ENCODE measurements at places on chromosomes 6 and 20. TPM values are rescaled to one million over a fixed set of nuclear protein-coding genes. Genes with fewer than 3 reads are reported as not detected.

DNA sequence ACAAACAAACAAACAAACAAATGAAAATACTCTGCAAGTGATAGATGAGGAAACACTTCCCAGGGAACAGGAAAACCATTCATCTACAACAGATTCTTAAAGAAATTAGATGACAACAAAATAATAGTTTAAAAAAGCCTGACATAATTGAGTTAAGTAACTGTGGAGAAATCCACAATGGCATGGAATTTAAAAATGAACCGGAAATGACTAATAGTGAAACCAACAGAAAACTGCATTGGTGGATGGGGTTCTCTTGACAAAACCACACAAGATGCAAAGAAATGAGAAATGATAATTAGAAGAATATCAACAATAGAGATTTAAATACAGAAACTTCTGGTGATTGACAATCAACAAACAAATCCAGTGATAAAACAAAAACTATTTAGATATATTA is 785.6 kb downstream of the QKI start:
- no peak for DNase-seq

GRCh38 chr20:45128099-45128498 is 3.8 kb upstream of the WFDC12 start:
- no peak for DNase-seq

- no peak for DNase-seq
Observed at GRCh38 chr6:160882791-160883279, 108.7 kb upstream of the MAP3K4 start.

GRCh38 chr20:17822039-17822438 is 122.3 kb downstream of the BANF2 start:
- DNase-seq, result no peak

TP53TG5 gene
- not detected for total RNA-seq

GRCh38 chr20:19264191-19264590 is 51.7 kb downstream of the SLC24A3 start:
- DNase-seq, result no peak

DNA sequence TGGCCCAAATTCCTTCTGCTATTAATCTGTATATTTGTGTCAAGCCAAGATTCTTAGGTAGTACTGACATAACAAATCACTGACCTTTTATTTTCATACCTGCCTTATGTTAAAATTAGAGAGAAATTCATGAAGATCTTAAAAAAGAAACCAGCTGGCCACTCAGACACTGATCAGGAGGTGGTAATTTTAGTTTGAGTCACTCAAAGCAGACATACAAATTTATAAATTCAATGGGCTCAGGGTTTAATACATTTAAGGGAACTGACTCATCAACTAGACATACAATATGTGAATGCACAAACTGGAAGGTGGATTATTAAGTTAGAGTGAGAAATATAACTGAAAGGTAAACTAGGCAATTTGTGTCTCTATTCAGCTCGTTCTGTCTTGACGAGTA is 711.9 kb upstream of the EYS start:
- DNase-seq, result no peak

GRCh38 chr6:73006146-73006545 is 219.2 kb downstream of the KHDC1L start:
- no peak for DNase-seq

DNA sequence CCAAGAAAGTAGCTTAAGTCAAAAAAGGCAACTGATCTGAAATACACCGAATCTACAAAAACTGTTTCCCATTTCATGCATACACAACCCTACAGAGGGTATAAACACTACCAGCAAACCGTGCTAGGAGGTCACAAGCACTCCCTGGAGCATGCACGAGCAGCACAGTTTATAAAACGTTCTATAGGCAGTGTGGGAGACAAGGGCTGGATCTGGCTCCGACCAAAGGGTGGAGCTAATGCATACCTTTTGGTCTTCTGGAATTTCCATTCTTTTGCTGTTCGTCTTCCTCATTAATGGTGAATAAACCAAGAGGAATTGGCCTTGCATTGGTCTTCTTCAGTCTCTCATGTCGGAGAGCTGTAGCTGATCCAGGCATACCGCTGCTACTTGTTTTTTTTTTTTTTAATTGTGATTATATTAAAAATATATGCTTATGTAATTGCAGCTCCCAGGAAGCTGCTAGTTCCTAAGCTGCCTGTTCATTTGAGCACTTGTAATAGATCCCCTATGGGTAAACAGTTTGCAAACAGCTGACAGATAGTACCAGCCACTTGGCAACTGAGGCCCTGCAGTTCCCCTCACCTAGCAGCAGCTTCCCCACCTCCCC is 24.5 kb downstream of the MAP7 start:
- no peak for DNase-seq

DNA sequence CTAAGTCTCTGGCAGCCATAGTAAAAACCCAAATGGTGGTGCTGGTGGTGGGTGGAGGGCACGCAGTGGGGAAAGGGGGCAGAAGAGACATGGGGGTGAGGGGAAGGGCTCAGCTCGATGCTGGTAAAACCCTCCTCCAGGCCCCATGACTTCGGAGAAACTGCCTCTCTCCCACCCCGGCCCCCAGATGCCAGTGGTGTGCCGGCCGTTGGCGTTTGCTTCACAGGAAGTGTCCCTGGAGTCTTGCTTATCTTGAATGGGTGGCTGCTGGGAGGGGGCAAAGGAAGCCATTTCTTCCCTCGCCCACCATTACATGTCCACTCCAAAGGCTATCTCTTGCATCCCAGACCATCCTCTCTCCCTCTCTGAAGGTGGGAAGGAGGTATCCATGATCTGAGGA is 25.4 kb downstream of the VEGFA start:
- DNase-seq, result no peak

GRCh38 chr6:70411542-70412251 is 1.6 kb upstream of the FAM135A start:
- DNase-seq, result no peak

RPS18 gene
- 4,415 TPM for total RNA-seq

DNA sequence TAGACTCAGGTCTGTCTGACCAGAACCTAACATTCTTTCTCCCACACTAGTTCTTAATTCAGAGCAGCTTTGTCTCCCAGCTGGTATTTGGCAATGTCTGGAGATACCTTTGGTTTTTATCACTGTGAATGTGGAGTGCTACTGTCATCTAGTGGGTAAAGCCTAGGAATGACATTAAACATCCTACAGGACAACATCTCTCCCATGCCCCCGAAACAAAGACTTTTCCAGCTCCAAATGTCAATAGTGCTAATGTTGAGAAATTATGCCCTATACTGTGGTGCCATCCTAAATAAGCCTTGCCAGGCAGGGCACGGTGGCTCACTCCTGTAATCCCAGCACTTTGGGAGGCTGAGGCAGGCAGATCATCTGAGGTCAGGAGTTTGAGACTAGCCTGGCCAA is 4.2 kb upstream of the TTPAL start:
- DNase-seq, result no peak
